ENCODE measurements at places on chromosomes 6 and 20.

- no peak for DNase-seq
Measured at GRCh38 chr6:161696801-161697200, 422.9 kb upstream of the AGPAT4 start.

DNA sequence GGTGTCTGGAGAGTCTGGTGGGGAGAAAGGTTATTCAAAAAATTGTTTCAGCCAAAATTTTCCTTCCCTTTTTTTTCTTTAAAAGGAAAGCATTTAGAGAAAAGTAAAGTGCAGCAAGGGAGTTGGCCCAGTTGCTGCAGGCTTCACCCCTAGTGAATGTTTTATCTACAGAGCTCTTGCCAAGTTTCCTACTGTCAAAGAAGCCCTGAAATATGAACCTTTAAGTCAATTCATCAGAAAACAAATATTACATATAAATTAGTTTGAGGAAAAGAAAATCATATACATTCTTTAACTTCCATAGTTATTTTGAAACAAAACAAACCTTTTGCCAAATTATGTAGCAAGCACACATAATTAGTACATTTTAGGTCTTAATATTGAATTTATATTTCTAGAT lies 25.0 kb upstream of the HMGCLL1 start:
- no peak for DNase-seq

GRCh38 chr20:10249822-10250221 lies 31.2 kb downstream of the SNAP25 start:
- DNase-seq, result no peak

DNA sequence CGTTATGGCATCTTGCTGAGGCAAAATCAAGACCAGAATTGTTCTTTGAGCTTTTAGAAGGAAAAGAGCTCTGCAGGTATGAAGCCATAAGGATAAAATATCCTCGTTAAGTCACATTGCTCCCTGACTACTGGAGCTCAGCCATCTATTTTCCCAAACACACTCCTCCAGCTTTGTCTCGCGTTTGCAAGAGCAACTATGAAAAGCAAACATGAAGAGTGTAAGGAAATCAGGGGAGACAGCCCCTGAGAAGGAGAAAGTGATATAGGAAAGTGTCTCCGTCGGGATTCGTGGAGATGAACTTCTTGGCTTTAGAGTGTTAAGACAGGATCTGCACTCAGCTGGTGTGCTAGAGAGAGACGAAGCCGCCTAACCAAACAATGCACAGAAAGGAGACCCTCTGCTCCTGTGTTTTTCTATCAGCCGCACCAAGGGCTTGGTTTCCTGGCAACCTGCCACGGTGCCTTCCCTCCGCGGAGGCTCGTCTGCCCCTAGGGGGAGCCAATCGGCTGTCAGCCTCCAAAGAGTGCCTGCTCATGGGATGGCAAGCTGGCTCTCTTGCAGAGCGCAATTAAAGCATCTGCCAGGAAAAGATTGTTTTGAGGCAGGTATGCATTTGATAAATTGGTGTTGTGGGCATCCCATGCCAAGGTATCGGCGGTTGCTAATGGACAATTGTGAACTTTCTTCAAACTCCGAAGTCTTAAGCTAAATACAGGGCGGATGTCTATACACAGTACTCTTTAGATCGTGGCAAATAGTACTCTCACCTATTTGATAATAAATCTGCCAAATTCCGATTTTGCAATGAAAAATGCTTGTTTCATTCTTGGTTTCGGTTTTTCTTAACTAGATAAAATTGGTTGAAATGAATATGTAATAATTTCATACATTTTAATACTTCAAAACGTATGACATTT lies 603.2 kb downstream of the RNF144B start:
- DNase-seq, result no peak

GRCh38 chr6:67031451-67031850 lies 1324.4 kb upstream of the EYS start:
- DNase-seq, result no peak

GRCh38 chr6:135266675-135267074 lies 85.6 kb downstream of the MYB start:
- DNase-seq, result no peak

DNA sequence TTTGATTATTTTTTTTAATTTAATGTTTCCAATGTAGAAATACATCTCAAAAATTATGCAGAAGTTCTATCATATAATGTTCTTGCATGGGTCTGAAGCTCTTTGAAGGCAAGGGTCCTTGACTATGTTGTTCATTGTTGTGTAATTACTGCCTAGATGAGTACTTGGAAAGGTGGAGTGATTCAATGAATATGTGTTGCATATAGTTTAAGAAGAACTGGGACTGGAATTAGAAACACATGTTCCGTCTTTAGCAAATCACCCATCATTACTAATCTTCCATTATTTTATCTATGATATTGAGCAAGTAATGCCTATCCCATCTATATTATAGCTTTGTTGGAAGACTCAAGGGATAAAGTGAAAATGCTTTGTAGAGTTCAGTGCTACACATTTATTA lies 147.3 kb downstream of the LAMA2 start:
- no peak for DNase-seq

DNA sequence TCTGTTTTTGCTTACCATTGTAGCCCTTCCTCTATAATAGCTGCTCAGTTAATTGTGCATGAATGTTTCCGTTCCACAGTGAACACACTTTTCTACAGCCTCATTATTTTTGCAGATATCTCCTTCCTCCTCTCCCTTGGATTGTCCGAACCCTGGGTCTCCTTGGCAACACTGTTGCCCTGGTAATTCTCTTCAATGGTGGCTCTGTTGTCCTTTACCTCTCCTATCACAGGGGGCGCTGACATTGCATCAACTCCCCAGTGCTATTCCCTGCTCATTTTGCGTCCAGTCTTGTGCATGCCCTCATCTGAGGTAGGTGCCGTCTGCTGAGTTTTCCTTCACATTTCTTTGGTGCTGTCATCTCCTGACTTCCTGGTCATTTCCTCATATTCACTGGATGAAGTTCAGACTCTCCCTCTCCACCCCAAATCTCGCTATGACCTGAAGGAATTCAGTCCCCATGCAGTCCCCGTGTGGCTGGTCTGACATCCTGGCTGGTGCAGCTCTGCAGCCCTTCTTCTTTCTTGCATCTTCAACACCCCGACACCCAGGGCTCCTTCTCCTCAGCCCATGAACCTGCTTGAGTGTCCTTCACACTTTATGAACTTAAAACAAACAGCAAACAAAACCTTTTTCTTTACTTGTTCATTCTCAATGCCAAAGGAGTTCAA lies 21.1 kb downstream of the PHACTR2 start:
- no peak for DNase-seq

GRCh38 chr6:53244958-53245357 lies 96.3 kb upstream of the GCM1 start:
- no peak for DNase-seq

Data from naive thymus-derived CD4-positive, alpha-beta T cell (primary cell).